ENCODE measurements at places on chromosomes 11 and 22.
A peak's percentile ranks its signal among the peaks of the same experiment; 100 is the strongest.

GRCh38 chr11:88814076-88814475 lies 251.7 kb downstream of the GRM5 start:
- H3K27me3 ChIP-seq = no peaks in the 10 kb centered on the region
- H3K36me3 ChIP-seq = no peaks in the 10 kb centered on the region
- no peak overlapping the region for H3K27ac ChIP-seq
- no peaks in the 10 kb centered on the region for H3K4me1 ChIP-seq
- no peak overlapping the region for H3K4me3 ChIP-seq

DNA sequence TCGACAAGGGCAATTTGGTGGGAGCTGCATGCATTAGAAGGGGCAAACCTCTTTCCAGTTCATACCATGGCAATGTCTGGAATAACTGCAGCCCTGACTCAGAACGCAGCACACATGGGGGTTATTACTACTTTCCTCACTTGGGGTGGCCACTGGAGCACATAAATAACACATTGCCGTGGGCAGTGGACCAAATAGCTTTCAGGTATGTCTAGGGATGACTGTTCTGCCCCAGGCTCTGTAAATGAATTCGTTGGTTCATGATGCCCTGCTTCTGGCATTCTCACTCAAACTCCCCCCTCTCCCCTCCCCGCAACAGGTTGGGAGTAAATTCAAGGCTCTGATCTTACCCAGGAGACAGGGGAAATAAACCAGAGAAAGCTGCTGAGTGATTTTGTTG lies 238.0 kb upstream of the PLET1 start:
- peaks cover 4% of the 10 kb centered on the region for H3K4me1 ChIP-seq
- H3K27ac ChIP-seq = no peak overlapping the region
- no peak overlapping the region for H3K4me3 ChIP-seq
- peaks cover 7% of the 10 kb centered on the region for H3K27me3 ChIP-seq
- no peak for DNase-seq
- H3K36me3 ChIP-seq = no peaks in the 10 kb centered on the region

- H3K27ac ChIP-seq = no peak overlapping the region
- DNase-seq = no peak
- no peak overlapping the region for H3K4me3 ChIP-seq
- no peaks in the 10 kb centered on the region for H3K36me3 ChIP-seq
These were observed 709 bp upstream of the KCNE3 start for GRCh38 chr11:74468058-74468457.

DNA sequence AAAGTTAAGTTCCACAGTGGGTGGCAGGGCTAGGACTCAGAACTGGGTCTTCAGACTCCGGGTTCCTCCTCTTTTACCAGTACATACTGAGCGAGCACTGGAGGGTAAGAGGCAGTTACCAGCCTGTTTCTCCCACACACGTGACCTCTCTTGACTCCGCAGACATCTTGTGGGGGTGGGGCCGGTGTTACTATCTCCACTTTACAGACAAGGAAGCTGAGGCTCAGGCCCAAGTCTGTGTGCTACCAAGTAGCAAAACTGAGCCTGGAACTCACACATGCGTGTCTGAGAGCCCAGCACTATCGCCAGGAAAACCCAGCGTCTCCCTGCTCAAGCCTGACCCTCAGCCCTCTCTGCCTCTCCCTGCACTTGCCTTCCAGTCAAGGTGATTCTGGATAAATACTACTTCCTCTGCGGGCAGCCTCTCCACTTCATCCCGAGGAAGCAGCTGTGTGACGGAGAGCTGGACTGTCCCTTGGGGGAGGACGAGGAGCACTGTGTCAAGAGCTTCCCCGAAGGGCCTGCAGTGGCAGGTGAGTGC lies 16.0 kb upstream of the SMIM35 start:
- peaks cover 7% of the 10 kb centered on the region for H3K27me3 ChIP-seq
- no peaks in the 10 kb centered on the region for H3K4me1 ChIP-seq
- H3K4me3 ChIP-seq = no peak overlapping the region
- no peaks in the 10 kb centered on the region for H3K36me3 ChIP-seq
- no peak for DNase-seq

DNA sequence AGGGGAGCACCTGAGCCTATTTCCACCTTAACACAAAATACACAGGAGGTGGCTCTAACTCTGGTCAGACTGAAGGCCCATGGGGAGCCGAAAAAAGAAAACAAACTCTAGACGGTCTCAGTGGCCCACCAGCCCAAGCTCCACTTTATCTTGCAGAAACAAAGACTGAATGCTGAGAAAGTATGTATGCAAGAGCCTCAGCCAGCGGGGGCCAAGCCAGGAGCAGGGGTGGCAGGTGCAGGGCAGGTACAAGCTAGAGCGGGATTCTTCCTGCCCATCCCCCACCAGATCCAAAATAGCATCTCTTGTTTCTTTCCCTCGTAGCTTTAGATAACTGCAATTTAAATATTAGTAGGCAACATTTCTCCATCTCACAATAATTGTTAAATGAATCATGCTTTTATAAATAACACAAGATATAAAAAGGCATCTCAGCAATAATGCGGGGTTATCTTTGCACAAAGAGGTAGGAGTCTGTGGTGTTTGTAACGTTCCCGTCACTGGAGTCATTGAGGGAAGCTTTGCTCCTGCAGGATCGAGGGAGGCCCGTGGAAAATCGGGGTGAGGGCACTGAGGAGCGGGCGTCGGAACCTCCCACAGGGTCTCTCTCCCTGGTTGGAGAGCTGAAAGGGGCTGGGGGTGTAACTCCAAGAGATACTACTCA lies 418.0 kb downstream of the SHANK2 start:
- no peaks in the 10 kb centered on the region for H3K27me3 ChIP-seq
- no peak overlapping the region for H3K27ac ChIP-seq
- H3K4me3 ChIP-seq = no peak overlapping the region
- peak; percentile 14 for DNase-seq
- H3K36me3 ChIP-seq = no peaks in the 10 kb centered on the region
- peaks cover 2% of the 10 kb centered on the region for H3K4me1 ChIP-seq

DNA sequence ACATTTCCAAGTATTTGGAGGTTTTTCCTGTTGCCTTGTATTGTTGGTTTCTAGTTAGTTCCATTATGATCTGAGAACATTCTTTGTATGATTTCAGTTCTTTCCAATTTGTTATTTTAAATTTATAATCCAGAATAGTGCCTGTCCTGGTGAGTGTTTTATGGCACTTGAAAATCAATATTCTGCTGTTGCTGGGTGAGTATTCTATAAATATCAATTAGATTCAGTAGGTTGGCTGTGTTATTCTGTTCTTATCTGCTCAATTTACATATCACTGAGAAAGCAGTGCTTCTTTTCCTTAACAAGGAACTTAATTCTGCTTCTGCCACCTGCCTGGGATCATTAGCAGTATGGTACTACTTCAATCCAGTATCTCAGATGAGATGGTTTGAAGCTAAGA lies 123.5 kb downstream of the SNX19 start:
- peaks cover 2% of the 10 kb centered on the region for H3K27me3 ChIP-seq
- no peak overlapping the region for H3K27ac ChIP-seq
- H3K4me3 ChIP-seq = no peak overlapping the region

DNA sequence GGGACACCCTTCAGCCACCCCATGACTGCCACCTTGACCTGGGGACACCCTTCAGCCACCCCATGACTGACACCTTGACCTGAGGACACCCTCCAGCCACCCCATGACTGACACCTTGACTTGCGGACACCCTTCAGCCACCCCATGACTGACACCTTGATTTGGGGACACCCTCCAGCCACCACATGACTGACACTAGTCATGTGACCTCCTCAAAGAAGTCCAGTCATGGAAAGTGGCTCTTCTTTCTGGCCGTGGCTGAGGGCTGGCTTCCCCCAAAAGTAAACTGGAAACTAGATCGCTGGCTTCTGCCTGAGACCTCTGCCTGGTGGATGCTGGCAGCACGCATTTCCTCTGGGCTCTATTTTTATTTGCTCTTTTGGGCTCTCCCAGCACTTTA lies 28.4 kb downstream of the ARFGAP2 start:
- no peak for DNase-seq
- no peaks in the 10 kb centered on the region for H3K27me3 ChIP-seq
- no peak overlapping the region for H3K27ac ChIP-seq
- H3K4me3 ChIP-seq = no peak overlapping the region
- peaks cover 2% of the 10 kb centered on the region for H3K36me3 ChIP-seq
- H3K4me1 ChIP-seq = peaks cover 13% of the 10 kb centered on the region

- H3K4me1 ChIP-seq = peaks cover 18% of the 10 kb centered on the region
- H3K4me3 ChIP-seq = no peak overlapping the region
- peaks cover 67% of the 10 kb centered on the region for H3K36me3 ChIP-seq
- no peaks in the 10 kb centered on the region for H3K27me3 ChIP-seq
- H3K27ac ChIP-seq = peak overlapping the region; percentile 70
These were observed 114.1 kb downstream of the MICAL2 start for GRCh38 chr11:12224537-12224893.

GRCh38 chr11:57567515-57568329 lies at the start of gene UBE2L6:
Gene UBE2L6, minus strand, starts transcription at chr11:57567672. Its CDS starts 61 bp downstream, at chr11:57567611.
- H3K36me3 ChIP-seq = no peaks in the 10 kb centered on the region
- H3K4me3 ChIP-seq = peak within 1 kb of the TSS; percentile 80
- H3K4me1 ChIP-seq = peaks cover 11% of the 10 kb centered on the region
- DNase-seq = no peak
- no peaks in the 10 kb centered on the region for H3K27me3 ChIP-seq

- peaks cover 4% of the 10 kb centered on the region for H3K36me3 ChIP-seq
- peaks cover 7% of the 10 kb centered on the region for H3K4me1 ChIP-seq
- no peaks in the 10 kb centered on the region for H3K27me3 ChIP-seq
- peak; percentile 62 for DNase-seq
These were observed 30.7 kb downstream of the BUD13 start for GRCh38 chr11:116742104-116742503.

- no peaks in the 10 kb centered on the region for H3K4me1 ChIP-seq
- no peaks in the 10 kb centered on the region for H3K36me3 ChIP-seq
- no peak overlapping the region for H3K4me3 ChIP-seq
- no peak overlapping the region for H3K27ac ChIP-seq
- H3K27me3 ChIP-seq = no peaks in the 10 kb centered on the region
These were observed 20.2 kb upstream of the OR5AK2 start for GRCh38 chr11:56968524-56968923.

DNA sequence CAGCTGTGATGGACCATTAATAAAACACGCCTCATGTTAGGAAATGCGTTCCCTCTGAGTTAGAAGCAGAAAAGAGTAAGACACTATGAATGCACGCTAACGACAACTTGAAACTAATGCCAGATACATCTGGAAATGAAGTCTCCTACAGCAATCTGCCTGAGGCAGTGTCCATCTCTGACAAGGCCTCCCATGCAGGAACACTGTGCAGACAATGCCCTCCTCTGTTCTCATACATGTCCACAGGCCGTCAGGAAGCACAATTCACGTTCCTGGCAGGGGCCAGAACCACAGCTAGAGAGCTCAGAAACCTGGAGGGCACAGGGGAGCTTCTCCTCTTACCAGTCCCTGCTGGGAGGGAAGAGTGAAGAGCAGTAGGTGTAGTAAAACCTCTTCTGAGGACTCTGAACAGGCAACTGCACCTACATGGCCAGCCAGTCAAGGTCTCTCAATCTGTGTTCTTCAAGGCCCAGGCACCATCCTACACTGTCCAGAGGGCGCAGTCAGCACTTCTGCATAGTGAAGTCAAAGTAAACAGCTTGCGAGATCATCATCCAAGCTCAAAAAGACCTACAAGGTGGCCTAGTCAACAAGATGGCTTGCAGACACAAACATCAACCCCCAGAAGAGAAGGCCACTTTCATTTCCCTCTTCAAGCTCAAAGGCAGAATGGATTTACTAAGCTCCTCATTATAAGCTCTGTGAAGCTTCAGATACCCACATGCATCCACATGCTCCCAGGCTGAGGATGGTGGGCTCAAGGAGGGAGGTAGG lies 41.5 kb upstream of the CYP2D6 start:
- H3K27ac ChIP-seq = no peak overlapping the region
- DNase-seq = no peak
- no peaks in the 10 kb centered on the region for H3K27me3 ChIP-seq
- H3K36me3 ChIP-seq = peaks cover 12% of the 10 kb centered on the region
- H3K4me1 ChIP-seq = peaks cover 8% of the 10 kb centered on the region
- no peak overlapping the region for H3K4me3 ChIP-seq

DNA sequence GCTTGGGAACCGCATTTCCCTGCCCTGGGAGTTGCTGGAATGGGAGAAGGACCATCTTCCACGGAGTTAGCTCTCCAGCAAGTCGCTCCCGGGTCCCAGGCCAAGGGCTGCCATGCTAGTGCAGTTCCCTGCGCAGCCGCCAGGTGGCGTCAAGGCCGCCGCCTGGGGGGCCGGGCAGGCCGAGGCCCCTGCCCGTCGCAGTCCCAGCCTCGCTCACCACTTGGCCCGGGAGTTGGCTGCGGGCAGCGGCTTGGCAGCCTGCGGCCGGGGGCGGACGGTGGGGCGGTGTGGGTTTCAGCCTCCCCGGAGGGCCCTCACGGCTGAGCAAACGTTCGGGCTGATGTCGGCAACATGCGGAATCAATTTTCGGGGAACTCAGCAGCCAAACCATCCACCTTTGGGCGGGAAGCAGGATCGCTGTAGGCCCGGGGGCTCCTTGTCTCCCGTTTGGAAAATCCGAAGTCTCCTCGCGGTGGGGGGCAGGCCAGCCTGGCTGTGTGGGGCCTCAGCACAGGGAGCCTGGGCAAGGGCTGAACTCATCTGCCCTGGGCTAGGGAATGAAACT lies 415.1 kb downstream of the SOX6 start:
- no peaks in the 10 kb centered on the region for H3K27me3 ChIP-seq
- H3K27ac ChIP-seq = no peak overlapping the region
- H3K36me3 ChIP-seq = no peaks in the 10 kb centered on the region
- DNase-seq = no peak

GRCh38 chr11:16613512-16614381 lies 124.7 kb upstream of the C11orf58 start:
- H3K4me1 ChIP-seq = peaks cover 5% of the 10 kb centered on the region
- peak overlapping the region; percentile 36 for H3K27ac ChIP-seq
- peak; percentile 83 for DNase-seq
- H3K27me3 ChIP-seq = 0 out of 2 replicates have a peak, but pooled peaks cover 2% of the 10 kb centered on the region
- peak overlapping the region; percentile 67 for H3K4me3 ChIP-seq

DNA sequence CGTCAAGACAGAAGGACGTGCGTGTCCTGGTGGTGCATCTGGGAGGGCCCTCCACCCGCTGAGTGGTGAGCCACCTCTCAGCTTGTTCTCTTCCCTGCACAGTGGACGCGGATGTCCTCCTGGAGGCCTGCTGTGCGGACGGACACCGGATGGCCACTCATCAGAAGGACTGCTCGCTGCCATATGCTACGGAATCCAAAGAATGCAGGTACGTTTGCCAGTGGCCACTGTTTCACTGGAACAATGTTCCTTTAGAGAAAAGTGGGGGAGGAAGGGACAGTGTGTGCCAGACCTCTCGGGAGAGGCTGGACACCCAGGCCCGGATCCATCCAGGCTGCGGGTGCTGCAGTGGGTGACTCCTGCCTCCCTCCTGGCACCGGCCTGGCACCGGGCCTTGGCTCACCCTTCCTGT lies 15.9 kb downstream of the FBLN1 start:
- no peak overlapping the region for H3K27ac ChIP-seq
- peaks cover 21% of the 10 kb centered on the region for H3K4me1 ChIP-seq
- peaks cover 81% of the 10 kb centered on the region for H3K36me3 ChIP-seq
- DNase-seq = no peak
- H3K4me3 ChIP-seq = no peak overlapping the region

DNA sequence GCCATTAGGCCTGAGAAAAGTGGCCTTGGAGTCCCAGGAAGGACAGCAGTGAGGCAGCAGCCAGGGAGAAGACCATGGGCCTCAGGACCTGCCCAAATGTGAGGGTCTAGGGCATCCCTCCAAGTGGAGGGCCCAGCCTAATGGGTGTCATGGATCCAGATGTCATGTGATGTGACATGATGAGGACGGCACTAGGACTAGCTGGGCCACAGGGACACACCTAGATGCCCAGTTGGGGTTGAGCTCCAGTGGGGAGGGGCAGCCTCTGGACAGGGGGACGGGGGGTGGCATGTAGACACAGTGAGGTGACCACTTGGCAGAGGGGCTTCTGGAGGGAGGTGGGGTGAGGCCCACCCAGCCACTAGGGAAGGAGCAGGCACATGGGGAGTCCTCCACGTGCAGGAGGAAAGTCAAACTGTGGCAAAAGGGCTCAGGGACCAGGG lies 5.4 kb downstream of the SCARF2 start:
- peaks cover 33% of the 10 kb centered on the region for H3K36me3 ChIP-seq
- H3K27ac ChIP-seq = no peak overlapping the region
- H3K4me3 ChIP-seq = no peak overlapping the region
- peaks cover 18% of the 10 kb centered on the region for H3K4me1 ChIP-seq
- H3K27me3 ChIP-seq = no peaks in the 10 kb centered on the region
